Hypothalamus (tissue), 51 donors: ENCODE measurements at places on chromosomes 12 and 14.

GRCh38 chr12:58491306-58491705 is 429.0 kb downstream of the LRIG3 start:
- no peak for DNase-seq

GRCh38 chr14:106605548-106606448 is 1079.4 kb downstream of the TMEM121 start:
- DNase-seq, result no peak

- DNase-seq, result no peak
These were observed 207.8 kb upstream of the FAR2 start for GRCh38 chr12:28941248-28941647.

GRCh38 chr12:1488908-1489381 is 105.4 kb downstream of the FBXL14 start:
- no peak for DNase-seq

DNA sequence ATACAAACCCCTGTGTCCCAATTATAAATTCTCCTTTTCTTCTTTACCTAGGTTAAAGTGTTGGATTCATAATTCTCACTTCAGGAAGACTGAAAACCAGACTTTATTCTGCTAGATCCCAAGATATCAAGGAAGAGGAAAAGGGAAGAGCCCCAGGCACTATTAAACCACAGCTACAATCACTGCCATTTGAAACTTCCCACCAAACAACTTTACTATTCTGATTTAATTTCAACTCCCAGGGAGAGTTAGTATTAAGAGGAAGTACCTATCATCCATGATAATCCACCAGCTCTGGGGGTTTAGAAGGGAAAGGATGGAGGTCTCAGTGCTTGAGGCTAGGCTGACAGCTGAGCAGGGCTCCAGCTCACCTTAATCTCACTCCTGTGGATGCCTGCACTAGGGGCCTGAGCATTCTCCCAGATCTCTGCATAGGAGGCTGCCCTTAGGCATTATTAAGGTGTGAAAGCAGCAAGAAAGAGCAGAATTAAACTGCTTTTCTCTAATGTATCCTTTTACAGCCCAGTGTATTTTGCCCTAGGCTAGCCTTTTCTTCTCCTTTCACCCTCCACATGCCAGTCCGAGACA is 52.9 kb downstream of the MYF5 start:
- DNase-seq, result no peak

GRCh38 chr14:99627510-99628381 is 17.2 kb upstream of the HHIPL1 start:
- DNase-seq, result no peak

DNA sequence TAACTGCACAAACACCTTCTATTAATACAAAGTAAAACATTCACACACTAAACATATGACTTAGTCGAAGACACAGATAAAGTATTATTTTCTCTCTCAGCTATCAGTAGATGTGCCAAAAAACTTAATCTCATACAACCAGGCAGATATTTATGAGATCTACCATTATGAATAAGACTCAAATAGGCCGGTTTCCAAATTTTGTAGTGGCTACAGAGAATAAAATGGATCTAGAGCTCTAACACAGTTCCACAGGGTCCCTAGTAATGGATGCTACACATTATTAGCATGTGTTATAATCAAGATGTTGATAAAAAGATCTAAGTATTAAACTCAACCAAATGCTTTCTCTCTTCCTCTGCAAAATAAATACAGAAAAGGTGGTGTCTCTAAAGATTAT is 10.4 kb downstream of the SAV1 start:
- no peak for DNase-seq

DNA sequence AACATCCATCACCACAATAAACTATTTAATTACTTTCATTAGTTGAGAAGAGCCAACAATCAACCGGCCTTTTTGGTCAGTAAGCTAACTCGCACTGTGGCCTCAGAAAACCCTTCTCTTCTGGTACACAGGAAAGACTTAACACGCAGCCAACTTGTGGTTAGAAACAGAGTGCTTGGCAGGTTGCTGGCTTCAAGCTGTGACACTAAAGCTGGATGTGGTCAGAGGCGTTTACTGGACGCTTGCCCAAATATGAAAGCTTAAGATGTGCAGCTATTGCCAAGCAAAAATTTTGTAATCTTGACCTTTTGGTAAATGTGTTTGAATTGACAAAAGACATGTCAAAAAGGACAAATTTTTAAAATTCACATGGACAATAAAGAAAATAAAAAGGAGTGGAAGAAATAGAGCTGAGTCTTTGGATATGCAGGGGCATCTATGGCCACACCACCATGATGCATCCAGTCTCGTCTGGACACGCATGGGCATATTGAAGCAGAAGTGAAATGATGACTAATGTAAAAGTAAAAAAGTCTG is 2.6 kb upstream of the KLRK1 start:
- no peak for DNase-seq
